ENCODE measurements at places on chromosomes 13 and 19.

DNA sequence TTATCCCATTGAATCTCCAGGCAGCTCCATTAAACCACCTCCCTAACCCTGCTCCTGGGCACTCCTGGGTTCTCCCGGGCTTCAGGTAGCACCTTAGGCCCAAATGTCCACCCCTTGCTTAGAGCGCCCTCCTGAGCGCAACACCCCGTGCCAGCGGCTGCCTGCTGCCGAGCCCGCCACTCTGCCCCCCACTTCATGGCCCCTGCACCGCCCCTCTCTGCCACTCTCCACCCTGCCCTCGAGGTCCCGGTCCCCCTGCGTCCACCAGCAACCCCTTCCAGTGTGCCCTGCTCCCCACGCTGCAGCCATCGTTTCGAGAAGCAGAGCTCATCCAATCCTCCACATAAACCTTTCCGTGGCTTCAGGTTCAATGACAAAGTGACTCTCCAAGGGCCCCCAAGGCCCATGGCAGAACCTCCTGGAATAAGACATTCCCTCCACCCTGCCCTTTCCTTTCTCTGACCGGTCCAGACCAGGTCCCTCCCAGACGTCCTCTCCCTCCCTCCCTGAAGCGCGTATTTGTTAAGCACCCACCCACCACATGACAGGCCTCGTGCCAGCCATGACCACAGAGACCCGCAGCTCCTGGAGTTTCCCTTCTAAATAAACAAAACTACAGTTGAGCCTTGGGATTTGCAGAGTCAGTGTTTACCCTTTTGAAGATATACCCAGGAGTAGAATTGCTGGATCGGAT is 66.6 kb downstream of the ARHGEF18 start:
- DNase-seq, result no peak

DNA sequence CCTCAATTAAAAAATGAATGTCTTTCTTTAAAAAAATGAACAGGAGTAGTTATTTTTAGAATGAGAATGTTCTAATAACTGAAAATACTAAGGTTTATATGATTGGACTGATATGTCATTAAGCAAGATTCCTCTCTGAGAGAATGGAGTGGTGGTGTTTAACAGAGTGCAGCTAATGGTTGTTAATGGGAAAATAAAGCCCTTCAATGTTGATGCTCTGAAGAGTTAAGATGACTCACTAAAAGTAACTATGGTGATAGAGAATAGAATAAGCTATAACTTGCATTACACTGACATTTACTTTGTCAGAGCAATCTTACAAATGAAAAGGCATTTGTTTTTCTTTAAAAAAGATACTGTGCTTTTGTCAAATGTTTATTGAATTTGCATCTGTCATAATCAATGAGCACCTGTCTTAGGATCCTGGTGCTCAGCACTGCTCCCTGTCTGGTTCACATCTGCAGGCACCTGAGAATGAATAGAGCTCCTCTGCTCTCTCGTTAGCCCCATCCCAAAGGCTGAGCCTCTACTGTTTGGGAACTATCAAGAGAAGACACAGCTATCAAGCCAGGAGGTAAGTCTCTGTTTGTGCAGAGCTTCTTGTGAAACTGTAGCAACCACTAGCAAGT is 15.1 kb downstream of the PABPC3 start:
- DNase-seq, result no peak

DNA sequence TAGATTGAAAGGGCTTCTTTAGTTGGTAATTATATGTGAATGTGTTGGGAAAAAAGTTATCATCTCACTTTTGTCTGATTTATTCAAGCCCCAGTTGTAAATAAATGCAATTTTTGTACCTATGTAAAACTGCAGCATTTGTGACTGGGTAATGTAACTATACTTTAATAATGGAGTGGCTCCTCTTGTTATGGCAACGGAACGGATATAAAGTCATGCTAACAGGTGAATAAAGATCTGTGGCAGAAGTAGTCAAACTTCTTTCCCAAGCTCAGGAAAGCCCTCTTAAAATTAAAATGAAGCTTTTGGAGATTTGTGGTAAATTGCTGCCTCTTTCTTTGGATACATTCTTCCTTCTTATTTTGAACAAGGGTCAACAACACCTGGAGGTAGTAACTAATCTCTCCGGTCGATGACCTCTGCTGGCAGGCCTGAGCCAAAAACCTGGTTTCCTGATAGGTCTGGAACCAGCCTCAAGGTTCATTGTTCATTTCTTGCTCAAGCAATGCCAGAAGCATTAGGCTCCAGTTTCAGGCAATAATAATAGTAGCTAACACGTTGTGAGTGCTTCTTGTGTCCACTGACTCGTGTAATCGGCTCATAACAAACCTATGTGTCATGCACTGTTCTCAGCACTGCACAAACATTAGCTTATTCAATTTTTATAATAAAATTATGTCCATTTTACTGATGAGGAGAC is 313.4 kb upstream of the DACH1 start:
- no peak for DNase-seq

DNA sequence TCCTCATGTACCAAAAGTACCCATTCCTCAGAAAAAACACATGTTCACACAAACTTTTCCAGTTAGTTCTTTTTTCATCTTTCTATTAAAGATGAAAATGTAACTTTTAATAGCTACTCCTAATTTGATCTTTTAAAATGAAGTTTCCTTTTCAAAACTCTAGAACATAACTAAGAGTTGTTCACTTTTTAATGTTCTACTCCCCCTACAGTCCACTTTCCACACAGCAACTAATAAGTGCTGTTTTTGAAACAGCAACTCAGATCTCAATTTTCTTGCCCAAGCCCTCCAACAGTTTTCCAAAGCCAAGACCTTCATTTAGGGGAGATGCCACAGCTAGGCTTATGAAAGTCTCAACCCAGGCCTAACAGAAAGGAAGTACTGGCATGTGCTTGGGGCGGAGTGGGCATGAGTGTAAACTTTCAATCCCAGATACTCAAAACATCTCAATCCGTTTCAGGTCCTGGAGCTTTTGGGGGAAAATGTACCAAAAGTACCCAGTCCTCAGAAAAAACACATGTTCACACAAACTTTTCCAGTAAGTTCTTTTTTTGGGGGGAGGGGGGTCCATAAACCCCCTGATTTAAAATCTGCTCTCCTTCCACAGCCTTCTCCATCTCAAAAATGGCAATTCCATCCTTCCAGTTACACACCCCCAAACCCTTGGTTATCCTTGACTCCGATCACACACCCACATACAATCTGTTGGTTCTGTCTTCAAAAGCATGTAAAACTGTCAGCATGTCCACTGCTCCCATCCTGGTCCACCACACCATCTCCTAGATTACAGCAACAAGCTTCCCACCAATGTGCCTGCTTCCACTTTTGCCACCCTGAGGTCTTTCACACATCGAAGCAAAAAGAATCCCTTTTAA is 2.0 kb downstream of the FBL start:
- no peak for DNase-seq

DNA sequence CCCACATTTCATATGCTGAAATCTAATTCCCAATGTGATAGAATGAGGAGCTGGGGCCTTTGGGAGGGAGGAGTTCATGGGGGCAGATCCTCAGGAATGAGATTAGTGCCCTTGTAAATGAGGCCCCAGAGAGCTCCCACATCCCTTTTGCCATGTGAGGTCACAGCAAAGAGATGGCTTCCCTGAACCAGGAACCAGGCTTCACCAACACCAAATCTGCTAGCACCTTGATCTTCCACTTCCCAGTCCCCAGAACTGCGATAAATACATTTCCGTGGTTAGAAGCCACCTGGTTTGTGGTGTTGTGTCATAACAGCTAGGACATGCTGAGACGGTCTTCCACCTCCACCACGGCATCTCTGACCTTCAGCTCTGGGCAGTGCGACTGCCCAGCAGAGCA is 62.1 kb downstream of the ING1 start:
- DNase-seq, result no peak

- no peak for DNase-seq
Measured at GRCh38 chr13:48776401-48776800, 122.7 kb downstream of the CYSLTR2 start.

DNA sequence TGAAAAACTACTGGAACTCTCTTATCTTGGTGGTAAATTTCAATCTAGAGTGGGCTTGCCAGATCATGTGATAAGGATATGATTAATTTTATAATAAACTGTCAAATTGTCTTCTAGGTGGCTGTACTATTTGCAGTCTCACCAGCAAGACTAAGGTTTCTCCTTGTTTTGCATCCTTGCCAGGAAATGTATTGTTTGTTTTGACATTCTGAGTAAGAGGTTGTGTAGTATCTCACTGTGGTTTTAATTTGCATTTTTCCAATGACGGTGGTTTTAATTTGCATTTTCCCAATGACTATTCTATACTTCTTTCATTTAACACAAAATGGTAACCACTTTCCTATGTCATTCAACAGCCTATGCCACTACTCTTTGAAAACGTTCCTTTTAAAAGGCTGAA is 2.0 kb downstream of the CAB39L start:
- no peak for DNase-seq

DNA sequence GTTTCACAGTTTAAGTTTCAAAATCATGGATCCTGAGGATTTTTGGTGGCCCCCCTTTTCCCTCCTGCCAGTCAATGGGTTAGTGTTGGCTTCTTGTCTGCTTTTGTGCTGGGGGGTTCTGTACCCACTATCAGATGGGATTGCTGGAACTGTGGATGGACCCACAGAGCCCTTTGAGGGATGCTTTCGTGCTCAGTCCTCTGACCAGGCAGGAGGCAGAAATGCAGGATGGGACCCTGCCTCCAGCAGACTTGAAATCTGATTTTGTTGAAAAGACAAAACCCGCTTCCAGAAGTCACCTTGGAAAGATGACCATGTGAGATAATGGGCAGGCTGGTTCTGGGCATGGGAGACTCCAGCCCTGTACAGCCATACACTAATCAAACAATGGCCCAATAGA is 408.9 kb downstream of the ZNF536 start:
- no peak for DNase-seq

GRCh38 chr13:50758796-50759195 is 84.7 kb downstream of the DLEU7 start:
- DNase-seq, result no peak

DNA sequence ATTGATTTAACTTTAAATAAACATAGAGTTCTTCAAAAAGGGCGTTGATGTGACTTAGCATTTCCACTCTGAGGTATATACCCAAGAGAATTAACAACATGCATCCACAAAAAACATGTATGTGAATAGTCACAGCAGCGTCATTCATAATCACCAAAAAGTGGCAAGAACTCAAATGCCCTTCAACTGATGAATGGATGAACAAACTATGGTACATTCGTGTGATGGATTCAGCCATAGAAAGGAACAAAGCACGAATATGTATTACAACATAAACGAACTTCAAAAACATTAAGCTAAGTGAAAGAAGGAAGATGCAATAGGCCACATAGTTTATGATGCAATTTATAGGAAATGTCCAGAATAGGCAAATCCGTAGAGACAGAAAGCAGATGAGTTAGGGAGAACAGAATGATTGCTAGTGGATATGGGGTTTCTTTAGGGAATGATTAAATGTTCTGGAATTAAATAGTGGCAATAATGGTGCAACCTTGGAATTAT is 72.3 kb upstream of the UQCRFS1 start:
- DNase-seq, result no peak

DNA sequence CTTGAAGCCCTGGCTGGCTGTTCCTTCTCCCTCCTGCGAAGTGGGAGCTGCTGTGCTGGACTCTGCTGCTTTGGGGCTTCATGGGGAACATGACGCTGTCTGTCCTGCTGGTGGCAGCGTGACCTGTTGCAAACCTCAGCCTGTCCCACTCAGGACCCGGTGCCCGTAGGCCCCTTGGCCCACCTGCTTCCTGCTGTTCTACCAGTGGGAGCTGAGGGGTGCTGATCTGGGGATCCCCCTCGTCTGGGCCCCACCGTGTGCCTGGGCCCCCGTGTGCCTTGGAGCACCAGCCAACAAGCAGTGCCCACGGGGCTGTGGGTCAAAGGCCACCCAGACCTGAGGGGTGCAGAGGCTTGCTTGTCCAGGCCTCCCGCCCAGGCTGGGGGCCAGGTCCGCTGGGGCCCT is 5.3 kb downstream of the SPPL2B start:
- no peak for DNase-seq

DNA sequence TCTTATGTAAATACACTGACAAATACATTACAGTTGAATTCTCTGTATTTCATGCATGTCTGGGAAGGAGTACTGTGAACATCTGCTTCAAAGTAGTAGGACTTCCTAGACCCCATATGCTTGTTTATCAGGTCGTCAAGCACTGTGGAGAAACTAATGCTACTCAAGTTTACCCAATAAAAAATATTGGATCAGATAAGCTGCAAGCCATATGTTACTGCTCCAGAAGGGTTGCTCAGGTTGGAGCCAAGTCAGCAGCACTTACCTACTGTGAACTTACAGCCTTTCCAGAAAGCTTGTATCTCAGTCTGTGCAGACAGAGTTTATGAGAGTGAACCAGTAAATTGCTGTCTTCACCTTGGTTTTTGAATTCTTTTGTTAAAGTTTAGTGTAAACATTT is 36.2 kb downstream of the SLAIN1 start:
- no peak for DNase-seq

- DNase-seq, result no peak
Measured at GRCh38 chr19:9912551-9913236, 23.6 kb downstream of the OLFM2 start.

GRCh38 chr13:108214441-108215271 is 680 bp downstream of the LIG4 start:
- DNase-seq, result no peak

DNA sequence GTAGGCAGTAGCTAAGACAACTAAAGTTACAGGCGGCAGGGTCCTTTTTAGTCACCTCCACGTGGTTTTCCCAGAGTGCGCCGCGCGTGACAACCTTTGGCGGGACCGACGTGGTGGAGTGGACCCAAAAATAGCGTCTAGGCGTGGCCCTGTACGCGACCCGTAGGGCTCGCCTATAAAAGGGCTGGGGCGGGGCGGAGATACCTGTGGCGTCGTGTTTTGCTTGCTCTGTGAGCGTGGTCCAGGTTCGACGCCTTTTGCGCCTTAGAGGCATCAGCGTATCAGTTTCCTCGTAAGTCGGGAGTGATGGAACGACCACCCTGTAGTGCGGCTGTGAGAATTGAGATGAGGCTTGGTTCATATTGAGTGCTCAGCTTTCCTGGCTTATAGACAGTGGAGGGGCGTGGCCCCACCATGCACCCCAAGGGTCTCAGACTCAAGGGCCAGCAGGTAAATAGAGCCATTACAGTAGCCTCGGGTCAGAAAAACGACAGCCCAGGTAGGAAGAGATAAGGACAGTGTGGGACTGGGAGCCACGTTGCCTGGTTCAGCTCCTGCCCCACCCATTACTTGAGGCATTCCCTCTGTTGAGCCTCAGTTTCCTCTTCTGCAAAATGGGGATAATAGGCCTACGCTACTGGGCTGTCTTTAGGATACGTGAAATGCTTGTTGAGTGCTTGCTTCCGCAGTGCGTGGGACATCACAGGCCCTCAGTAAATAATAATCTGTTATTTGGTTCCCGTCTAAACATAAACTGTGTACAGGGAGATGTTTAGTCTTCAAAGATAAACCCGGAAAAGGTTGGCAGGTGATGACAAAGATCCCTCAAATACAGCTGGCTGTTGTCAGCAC is 693 bp upstream of the TMED1 start:
- peak; percentile 75 for DNase-seq
